ENCODE measurements at places on chromosomes 1 and 21.

- DNase-seq, result no peak
Measured at GRCh38 chr21:44800103-44800502, 1.5 kb downstream of the UBE2G2 start.

GRCh38 chr1:86548839-86549238 is 2.0 kb downstream of the CLCA4 start:
- no peak for DNase-seq

GRCh38 chr1:16144325-16145029 is 11.4 kb downstream of the EPHA2 start:
- no peak for DNase-seq

DNA sequence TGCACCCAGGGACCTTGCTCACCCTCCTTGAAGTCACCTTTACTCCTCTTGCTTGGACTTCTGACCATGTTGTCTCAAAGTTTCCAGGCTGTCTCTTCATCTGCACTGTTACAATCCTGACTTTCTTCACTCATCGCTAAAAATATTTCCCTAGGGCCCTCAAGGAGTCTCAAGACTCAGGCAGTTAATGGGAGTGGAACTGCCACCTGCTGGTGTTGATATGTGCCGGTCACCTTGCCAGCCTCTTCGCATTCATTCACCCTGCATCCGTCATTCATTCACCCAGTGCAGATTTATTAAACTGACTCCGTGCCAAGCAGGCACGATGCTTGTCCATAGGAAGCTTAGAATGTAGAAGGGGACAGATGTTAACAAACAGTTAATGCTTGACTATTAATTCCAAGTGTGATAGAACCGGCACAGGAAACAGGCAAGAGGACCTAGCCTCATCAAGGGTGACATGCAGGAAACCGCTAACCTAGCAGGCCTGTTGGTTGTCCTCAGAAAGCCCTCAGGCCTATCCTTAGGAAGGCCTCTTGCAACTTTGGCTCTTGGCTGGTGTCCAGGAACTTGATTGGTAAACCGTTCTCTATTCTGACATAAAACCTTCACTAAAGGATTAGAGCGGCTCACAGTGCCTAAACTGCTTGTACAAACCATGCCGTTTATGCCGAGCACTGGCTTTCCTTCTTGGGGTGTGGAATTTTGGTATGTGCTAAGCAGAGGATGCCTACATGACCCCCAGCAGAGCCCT is 342.2 kb downstream of the CAMTA1 start:
- DNase-seq, result no peak

GRCh38 chr1:219990782-219991510 is 55.4 kb downstream of the EPRS1 start:
- DNase-seq, result peak; percentile 29

DNA sequence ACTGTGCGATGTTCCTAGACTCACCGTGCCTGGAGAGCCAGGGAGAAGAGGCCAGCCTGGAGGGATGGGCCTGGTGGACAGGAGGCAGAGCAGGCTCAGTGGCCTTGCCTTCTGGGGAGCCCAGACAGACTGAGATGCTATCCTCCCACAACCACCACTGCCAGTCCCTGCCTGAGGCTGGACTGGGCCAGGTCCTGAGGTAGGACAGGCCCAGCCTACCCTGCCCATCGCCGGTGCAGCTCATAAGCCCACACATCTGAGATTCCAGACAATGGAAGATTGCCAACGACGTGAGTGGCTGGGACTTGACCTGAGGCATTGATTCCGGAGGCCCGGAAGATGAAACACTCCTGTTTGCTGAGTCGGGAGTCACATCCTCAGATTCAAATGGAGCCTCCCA is 5.8 kb downstream of the CLEC20A start:
- DNase-seq, result no peak

Measured in inflammatory macrophage treated with lipopolysaccharide for 1 hour (primary cell).